ENCODE measurements at places on chromosomes 11 and 22.
A peak's percentile ranks its signal among the peaks of the same experiment; 100 is the strongest.

DNA sequence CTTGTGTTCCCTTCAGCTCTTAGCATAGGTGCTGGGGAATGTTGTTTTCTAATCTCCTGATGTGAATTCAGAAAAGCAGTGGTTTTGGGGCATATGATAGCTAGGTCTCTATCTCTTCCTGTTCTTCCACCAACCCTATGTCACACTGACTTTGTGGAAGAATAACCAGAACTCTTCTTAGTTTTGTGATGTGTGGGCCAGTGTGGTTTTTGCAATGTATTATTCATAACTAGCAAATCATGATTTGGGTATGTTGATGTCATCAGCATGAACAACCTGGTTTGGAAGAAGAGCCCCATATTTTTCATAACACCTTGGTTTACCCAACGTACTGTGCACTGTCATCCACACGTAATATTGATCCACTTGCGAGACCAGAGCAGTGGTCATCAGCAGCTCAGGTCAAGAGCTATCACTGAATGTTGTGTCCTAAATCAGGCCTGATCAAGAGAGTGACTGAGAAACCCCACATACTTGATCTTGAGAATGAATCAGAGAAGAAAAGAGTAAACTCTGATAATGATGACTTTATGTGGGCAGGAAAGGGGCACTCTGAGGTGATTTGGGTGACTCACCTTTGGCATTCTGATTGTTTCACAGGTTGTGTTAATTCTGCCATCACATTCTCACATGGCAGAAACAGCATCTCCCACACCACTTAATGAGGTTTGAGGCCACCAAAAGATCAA is 19.4 kb upstream of the MS4A6E start:
- no peak for DNase-seq

DNA sequence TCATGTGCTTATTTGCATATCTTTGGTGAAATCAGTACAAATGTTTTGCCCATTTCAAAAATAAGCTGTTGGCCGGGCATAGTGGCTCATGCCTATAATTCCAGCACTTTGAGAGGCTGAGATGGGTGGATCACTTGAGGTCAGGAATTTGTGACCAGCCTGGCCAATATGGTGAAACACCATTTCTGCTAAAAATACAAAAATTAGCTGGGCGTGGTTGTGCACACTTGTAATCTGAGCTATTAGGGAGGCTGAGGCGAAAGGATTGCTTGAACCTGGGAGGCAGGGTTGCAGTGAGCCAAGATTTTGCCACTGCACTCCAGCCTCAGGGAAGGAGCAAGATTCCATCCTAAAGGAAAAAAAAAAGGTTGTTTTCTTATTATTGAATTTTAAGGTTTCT is 136.0 kb downstream of the SWAP70 start:
- DNase-seq, result no peak

DNA sequence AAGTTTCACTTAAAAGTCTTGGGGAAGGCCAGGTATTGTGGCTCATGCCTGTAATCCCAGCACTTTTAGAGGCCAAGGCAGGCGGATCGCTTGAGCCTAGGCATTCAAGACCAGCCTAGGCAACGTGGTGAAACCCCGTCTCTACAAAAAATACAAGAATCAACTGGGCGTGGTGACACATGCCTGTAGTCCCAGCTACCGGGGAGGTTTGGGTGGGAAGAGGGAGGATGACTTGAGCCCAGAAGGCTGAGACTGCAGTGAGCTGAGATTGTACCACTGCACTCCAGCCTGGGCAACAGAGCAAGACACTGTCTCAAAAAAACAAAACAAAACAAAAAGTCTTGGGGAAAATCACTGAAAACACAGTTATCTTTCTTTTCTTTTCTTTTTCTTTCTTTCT is 15.4 kb upstream of the XBP1 start:
- no peak for DNase-seq

DNA sequence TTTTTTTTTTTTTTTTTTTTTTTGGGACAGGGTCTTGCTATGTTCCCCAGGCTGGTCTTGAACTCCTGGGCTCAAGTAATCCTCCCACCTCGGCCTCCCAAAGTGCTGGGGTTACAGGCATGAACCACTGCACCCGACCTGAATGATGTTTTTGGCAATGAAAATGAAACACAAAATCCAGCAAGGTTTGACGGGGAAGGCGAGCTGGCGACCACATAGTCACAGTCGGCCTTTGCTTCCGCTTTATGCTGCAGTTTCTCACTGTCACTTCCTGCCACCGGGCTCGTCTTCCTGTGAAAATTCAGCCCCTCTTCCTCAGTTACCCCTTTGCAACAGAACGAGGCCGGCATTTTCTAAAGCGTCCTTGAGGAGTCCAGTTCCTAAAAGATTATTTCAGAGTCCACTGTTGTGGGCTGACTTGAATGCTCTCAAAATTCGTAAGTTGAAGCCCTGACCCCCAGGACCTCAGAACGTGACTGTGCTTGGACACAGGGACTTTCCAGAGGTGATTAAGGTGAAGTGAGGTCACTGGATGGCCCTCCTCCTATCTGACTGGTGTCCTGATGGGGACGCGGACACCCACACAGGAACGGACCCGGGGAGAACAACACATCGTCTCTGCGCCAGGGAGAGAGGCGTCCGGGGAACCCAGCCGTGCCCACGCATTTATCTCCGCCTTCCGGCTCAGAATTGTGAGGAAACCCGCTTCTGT is 2.9 kb upstream of the BID start:
- no peak for DNase-seq

GRCh38 chr22:19723232-19723982 is at the start of gene GP1BB:
Gene GP1BB (plus strand): TSS chr22:19723539. CDS start chr22:19723570, 31 bp downstream.
- no peak for DNase-seq

- DNase-seq, result peak; percentile 63
These were observed 88.9 kb downstream of the KCNQ1 start for GRCh38 chr11:2533587-2534133.

DNA sequence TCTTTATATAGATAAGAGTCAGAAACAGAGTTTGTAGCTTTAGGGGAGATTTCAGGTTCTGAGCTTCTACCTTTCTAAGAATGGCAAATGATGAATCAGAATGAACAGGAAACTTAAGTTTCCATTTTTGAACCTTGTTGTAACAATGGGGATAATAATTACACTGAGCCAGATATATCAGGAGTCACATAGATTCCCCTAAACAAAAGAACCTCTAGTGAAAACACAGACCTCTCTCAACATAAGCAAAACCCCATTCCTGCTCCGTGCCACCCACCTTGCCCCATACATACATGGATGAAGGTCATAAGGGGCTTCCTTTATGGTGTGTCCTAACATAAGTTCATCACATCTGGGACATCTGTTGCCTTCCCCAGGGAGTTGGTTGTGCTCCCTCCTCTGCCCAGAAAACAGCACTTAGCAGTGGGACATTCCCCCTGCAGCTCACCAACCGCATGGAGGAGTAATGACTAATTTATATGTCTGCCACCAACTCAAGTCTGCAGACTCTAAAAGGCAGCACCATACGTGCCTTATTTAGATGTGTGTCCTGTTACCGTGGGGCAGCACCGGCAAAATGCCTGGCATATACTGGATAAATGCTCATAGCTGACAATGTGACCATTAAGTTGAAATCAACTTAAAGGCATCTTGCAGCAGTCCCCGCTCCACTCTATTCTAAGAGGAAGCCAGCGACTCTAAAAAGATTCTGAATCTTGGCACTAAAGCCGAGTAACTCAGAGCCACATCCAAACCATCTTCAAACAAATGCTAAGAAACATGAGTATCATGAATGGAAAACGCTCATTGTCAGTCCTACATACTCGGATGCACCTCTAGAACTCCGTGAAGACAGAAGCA is 8.0 kb downstream of the JAML start:
- DNase-seq, result no peak

GRCh38 chr11:2143799-2144543 is 4.8 kb upstream of the IGF2 start:
- no peak for DNase-seq

GRCh38 chr11:40227730-40228129 is 1231.7 kb downstream of the LRRC4C start:
- DNase-seq, result no peak

DNA sequence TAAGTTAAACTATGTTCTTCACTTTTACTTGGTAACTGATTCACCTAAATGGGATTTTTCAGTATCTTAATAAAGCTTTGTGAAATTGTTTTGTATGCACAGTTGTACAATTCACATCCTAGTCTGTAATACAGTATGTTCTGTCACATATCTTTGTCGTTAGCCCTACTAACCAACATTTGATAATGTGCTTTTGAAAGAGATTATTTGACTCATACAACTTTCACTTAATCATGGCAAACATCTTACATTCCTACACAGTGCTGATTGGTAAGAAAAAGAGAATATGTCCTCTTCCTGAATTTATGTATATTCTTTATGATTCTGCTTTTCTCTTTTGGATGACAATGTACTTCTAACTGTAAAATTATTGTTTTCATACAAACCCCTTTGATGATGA is 234.5 kb downstream of the METTL15 start:
- DNase-seq, result no peak

DNA sequence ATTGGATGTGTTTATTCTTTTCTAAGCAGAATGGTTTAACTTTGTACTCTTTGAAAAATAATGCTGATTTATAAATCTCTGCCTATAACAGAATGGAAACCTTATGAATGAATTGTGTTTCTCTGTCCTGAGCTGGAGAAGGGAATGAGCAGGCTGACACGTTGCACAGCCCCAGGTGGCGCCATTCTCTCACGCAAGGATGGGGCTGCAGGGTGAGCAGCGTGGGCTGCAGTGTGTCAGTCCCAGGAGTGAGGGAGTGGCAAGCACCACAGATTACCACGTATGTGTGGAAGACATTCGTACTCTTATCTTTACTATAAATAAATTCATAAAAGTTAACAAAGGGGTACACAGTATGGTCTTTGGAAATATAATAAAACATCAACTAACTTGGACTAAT is 33.4 kb downstream of the FDX1 start:
- no peak for DNase-seq

GRCh38 chr11:14148653-14149273 is 186.2 kb downstream of the SPON1 start:
- peak; percentile 29 for DNase-seq

DNA sequence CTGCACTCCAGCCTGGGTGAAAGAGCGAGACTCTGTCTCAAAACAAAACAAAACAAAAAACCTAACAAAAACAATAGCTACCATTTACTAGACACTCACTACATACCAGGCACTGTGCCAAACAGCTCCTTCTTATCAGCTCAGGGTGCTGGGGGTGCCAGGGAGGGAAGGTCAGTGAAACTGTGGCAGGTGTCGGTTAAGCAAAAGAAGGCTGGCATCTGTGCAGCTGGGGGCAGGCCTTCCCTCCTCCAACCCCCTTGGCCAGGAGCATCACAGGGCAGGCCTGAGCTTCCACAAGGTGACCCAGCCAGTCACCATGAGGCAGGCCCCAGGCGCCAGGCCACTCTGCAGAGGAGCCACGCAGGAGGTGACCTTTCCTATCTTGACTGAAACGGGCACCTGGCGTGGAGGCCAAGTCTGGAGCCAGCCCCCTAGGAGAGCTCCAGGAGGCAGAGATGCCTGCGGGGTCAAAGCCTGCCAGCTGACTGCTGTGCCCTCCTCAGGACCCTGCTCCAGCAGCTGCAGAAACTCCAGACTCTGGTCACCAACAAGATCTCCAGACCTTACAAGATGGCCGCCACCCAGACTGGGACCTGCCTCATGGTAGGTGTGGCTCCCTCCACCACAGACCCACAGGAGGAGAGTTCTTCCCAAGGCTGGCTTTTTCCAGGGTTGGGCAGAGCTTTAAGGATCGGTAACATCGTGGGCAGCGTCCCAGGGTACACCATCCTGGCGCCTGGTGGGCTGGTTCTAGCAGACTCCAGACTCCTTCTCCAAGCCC is 31.3 kb upstream of the DGKZ start:
- DNase-seq, result no peak

DNA sequence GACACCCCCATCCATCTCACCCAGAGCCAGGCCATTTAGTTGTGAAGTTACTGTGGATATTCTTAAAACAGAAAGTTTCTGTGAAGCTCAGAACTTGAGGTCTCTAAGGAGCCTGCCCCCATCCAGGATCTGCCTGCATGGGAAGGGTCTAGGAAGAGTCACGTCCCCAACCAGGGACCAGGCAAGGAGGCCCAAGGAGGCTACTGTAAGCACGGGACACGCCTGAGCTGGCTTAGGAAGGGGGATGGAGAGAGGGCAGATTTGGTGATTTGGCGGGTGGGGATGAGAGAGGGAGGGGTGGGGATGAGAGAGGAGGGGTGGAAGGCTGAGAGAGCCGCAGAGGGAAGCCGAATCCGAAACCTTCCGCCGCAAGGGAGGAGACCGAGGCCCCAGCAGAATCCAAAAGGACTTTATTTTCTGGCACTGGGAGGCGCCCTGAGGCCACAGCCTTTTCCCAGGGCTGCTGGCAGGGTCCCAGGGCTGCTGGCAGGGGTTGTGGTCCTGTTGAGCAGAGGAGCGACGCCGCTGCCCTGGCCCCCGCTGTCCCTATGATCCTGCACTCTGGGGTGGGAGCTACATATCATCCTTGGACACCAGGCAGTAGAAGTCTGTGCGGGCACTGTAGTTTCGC is 9.4 kb downstream of the SIGIRR start:
- no peak for DNase-seq

GRCh38 chr11:34160049-34160721 is 54.8 kb downstream of the NAT10 start:
- no peak for DNase-seq

- DNase-seq, result peak; percentile 26
These were observed 798 bp downstream of the AMPD3 start for GRCh38 chr11:10455637-10456487.

GRCh38 chr11:62501432-62501891 is 45.1 kb downstream of the AHNAK start:
- no peak for DNase-seq

DNA sequence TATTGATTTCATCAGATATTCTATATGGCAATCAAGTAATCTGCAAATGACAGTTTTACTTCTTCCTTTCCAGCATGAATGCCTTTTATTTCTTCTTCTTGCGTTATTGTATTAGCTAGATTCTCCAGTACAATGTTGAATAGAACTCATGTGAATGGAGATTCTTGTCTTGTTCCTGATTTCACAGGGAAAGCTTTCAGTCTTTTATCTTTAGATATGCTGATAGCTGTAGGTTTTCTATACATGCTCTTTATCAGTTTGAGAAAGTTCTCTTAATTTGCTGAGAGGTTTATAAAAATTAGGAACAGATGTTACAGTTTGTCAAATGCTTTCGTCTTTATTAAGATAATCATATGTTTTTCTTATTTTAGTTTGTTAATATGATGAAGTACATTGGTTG is 347.2 kb downstream of the NTM start:
- DNase-seq, result no peak

DNA sequence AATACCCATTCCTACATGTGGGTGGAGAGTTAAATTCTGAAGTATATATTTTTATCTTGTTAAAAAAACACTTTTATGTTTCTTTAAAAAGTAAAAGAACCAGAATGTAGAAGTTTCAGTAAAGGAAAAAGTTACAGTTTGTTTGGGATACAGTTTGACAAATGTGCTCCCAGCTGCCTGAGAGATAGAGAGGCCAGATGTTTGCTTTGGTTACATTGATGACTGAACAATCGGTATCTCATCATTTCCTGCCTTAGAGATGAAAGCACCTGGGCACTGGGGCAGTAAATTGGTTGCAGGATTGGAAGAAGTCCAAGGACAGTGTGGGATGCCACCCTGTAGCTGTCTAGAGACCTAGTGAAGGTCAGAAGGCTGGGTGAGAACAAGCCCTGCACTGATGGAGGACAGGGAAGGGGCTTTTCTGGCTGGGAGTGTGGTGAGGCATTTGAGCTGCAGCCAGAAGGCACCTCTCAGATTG is 16.6 kb downstream of the MED15 start:
- DNase-seq, result no peak

GRCh38 chr22:49330421-49331222 is 497.1 kb downstream of the BRD1 start:
- no peak for DNase-seq
